GM04503 (cell line): ENCODE measurements at places on chromosomes 5 and 9.

DNA sequence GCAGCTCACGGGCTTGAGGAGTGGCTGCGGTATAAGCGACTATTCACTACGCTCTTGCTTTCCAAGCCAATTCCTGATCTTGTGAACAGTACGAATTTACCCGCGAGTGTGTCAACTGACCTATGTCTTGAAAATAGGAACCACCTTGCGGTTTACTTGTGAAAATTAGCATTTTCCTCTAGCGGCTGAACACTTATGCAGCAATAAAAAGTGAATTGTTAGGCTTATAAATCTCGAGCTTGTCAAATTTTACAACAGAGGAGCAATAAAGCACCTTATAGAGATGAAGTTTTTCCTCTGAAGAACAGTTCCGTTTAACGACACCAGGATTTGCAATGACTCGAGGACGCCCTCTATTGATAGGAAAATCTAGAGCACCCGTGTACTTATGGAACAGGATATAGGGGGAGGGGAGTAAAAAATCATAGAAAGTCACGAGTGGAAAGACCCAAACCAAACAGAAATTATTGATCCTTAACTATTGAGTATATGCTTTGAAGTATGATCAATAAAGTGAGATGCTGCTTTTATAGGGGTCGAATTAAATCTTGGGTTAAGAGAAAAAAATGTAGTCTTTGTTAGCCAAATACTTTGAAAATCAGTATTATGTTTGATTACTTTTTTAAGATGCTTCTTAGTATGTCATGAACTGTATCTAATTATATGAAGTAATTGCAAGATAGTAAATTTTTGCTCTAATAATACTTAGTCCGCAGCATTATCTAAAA is 1.9 kb upstream of the RGMB start:
- peak; percentile 73 for DNase-seq

DNA sequence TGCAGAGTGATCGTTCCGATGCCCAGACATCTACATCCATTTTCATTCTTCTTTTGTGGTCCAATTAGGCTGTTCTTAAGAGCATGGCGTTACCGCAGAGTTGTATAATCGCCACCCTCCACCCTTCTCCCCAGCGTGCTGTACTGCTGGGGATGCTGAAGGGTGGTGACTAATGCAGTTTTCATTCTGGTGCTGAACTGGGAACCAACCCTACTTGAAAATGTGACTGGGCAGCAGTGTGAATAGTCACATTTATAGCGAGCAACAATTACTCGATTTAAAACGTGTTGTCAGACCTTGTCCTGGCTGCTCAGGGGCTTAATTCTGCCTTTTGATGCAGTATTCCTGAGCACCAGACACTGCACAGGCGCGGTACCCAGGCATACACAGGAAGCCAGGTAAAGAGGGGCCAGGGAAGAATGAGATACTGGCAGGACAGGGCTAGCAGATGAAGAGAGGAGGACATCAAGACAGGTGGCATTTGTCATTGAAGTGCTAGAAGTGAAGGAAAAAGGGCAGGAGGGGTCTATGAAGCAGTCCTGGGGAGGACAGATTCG is 719 bp upstream of the ISCA1 start:
- peak; percentile 80 for DNase-seq

- no peak for DNase-seq
These were observed 7.1 kb upstream of the ENTREP1 start for GRCh38 chr9:69317894-69318293.

GRCh38 chr9:5884191-5884590 is 6.5 kb upstream of the MLANA start:
- DNase-seq, result no peak

DNA sequence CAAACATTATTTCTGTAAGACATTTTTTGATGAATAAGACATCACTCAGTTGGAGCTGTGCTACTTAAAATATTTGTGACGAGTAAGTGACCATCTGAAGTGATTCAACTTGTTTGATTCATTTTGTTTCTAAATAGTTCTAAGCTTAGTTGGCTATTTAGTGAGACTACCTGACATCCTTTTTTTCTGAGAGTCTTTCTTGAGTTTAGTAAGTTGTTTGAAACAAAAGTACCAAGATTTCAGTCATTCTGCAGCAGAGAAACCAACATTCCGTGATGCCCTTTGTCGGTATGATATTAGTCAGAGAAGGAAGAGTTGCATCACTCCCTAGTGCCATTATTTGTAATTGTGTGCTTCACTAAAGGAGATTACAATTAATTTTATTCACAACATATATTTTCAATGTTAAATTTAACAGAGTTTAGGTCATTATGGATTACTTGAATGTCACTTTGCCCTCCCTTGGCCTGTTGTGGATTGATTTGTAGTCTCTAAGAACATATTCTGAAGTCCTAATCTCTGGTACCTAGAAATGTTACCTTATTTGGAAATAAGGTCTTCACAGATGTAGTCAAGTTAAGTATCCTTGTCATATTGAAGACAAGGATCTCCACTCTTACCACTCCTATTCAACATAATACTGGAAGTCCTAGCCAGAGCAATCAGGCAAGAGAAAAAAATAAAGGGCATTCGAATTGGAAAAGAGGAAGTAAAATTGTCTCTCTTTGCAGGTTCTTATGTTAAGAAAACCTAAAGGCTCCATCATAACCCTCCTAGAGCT is 212.2 kb downstream of the PCSK1 start:
- no peak for DNase-seq

- no peak for DNase-seq
These were observed 51.5 kb downstream of the PSD2 start for GRCh38 chr5:139847091-139847490.

GRCh38 chr5:1205255-1206180 is 4.1 kb downstream of the SLC6A19 start:
- no peak for DNase-seq

- no peak for DNase-seq
These were observed 33.3 kb downstream of the TLE1 start for GRCh38 chr9:81656004-81656403.

DNA sequence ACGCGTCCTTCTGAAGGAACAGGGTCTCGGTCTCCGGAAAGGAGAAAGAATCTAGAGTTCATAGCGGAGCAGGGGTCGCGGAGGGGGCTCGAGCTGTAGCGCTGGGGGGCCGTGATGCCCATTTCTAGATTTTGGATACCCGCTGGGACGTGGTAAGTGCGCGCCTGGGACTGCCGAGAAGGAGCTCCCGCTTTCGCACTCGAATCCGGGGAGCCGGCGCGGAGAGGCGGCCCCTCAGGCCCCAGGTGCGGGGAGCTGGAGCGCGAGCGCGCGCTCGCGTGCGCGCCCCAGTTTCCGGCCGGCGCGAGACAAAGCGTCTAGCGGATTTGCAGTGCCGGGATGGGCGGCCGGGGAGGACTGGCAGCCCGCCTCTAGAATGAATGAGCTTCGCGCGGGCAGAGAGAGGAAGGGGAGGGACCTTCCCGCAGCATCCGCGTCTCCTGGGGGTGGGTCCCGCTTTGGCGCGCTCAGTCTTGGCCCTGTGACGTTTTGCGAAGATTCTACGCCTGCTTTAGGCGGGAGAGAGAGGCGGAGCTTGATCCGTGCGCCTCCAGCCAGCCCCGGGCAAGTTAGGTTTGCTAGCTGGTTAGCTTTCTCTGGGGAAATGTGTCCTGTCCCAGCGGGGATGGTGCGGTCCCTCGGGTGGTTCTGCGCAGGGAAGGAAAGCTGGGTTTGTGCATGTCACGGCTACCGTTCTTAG is 1.2 kb downstream of the LMNB1 start:
- DNase-seq, result peak; percentile 59

GRCh38 chr5:135013947-135014570 is 20.0 kb downstream of the PITX1 start:
- DNase-seq, result no peak

GRCh38 chr5:82480331-82480730 is 202.2 kb upstream of the RPS23 start:
- DNase-seq, result peak; percentile 6

DNA sequence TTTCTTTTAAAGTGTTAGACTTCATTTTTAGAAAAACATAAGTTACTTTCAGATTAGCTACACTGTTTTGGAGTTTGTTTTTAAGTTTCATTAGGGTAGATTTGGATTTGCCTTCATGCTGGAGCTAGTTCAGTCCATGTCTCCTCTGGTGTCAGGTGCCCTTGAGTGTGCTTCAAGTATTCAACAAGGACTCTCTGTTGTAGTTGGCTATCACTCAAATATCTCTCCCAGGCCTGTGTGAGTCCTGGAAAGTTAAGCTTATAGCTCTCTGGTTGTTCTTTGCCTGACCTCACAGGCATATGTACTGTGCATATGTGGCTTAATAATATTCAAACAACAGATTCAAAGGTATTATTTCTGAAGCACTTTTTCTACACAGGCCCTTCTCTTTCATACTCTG is 45.4 kb downstream of the PTBP3 start:
- DNase-seq, result no peak

GRCh38 chr9:131180454-131180853 is 55.1 kb downstream of the NUP214 start:
- DNase-seq, result peak; percentile 95

- peak; percentile 70 for DNase-seq
These were observed 5.9 kb downstream of the DPYSL3 start for GRCh38 chr5:147504011-147504410.

- DNase-seq, result no peak
These were observed 80.0 kb upstream of the NFIL3 start for GRCh38 chr9:91503673-91504081.

DNA sequence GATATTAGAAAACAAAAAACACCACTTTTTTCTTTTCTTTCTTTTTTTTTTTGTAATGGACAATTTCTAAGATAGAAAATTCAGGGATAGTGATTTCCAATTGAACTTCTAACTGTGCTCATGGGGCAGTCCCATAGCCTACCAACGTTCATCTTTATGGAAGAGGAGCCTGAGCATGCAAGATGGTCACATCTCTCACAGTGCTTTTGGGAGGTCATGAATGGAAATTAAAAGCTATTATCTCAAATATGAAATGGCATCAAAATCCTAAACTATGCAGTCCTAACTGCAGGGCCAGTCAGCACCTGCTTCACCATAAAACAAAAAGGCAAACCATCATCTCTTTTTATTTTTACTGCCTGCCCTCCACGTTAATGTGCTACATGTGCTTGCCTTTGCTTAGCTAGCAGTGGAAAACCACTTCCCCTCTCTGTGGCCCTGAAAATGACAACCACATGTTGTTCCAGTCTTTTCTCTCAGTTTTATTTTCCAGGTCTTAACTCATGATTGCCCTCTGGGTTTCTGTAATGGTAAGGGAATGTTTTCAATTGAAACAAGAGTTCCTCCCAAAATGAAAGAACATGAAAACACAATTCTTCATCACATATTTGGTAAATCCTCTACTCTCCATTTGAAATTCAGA is 16.7 kb downstream of the IFNB1 start:
- DNase-seq, result peak; percentile 51

- no peak for DNase-seq
These were observed 9.3 kb upstream of the NRARP start for GRCh38 chr9:137311171-137311985.

GRCh38 chr5:19047277-19047676 is 940.7 kb downstream of the CDH18 start:
- DNase-seq, result no peak

DNA sequence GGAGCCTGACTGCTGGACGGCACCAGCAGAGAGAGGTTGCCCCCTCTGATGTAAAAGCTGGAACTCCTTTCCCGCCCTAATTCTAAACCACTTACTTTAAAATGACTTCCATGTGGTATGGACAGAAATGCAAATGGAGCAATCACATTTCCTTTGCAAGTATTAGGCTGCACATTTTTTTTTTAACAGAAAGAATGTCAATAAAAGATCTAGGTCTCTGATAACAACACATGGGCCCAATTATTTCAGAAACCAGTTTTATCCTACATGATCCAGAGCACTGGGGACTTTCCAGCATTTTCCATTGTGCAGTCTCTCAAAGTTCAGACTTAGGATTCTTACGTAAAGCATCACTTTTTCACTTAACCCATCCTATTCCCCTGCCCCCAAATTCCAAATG is 203.7 kb downstream of the NXNL2 start:
- peak; percentile 80 for DNase-seq

DNA sequence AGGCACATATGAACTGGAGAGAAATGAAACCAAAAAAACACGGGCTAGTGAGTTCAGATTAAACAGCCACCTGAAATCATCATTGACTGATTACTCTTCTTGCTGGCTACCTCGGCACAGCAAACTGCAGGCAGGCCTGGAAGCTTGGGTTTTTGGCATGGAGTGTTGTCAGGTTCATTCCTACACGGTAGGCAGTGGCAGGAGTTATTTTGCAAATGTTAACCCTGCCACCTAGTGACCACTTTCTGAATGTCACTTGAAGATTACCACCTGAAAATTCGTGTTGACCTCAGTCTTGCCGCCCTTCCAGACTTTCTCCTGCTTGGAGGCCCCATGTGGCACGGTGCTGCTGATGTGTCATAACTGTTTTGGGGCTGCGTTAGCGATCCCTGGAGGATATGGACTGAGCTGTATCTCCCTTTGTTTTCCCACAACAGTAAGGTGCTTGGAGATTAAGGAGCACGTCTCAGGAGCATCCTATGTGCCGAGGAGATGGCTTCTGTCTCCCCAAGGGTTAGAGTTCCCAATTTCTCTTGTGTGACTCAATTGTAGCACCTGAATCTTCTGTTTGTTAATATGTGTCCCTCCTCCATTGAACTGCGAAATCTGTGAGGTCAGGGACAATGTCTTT is 12.7 kb upstream of the CD180 start:
- DNase-seq, result no peak

- DNase-seq, result no peak
These were observed 430.3 kb downstream of the ARHGEF28 start for GRCh38 chr5:74056107-74056788.

- DNase-seq, result no peak
These were observed 9.7 kb downstream of the ANGPTL2 start for GRCh38 chr9:127112735-127113161.

GRCh38 chr5:156920042-156920860 is 42.8 kb downstream of the TIMD4 start:
- DNase-seq, result no peak

- DNase-seq, result no peak
These were observed 1915.8 kb upstream of the CDH6 start for GRCh38 chr5:29277642-29278041.

- no peak for DNase-seq
These were observed 40.7 kb upstream of the CACNA1B start for GRCh38 chr9:137836831-137837241.
